Right atrium auricular region (tissue), 2 donors: ENCODE measurements at places on chromosomes 1 and 21.

DNA sequence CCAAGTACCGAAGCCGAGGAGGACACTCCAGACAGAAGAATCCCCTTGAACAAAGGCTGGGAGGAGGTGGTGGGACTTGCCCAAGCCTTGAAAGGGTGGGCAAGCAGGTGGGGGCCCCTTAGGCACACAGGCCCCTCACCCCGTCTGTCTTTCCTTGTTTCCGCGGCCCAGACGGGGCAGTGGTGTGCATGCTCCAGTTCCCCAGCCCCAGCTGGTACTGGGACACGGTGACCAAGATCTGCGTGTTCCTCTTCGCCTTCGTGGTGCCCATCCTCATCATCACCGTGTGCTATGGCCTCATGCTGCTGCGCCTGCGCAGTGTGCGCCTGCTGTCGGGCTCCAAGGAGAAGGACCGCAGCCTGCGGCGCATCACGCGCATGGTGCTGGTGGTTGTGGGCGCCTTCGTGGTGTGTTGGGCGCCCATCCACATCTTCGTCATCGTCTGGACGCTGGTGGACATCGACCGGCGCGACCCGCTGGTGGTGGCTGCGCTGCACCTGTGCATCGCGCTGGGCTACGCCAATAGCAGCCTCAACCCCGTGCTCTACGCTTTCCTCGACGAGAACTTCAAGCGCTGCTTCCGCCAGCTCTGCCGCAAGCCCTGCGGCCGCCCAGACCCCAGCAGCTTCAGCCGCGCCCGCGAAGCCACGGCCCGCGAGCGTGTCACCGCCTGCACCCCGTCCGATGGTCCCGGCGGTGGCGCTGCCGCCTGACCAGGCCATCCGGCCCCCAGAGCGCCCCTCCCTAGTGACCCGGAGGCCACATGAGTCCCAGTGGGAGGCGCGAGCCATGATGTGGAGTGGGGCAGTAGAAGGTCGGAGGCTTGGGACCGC, 50.8 kb downstream of the OPRD1 start:
- no peak overlapping the region for H3K27ac ChIP-seq
- no peak overlapping the region for H3K4me3 ChIP-seq
- no peaks in the 10 kb centered on the region for H3K4me1 ChIP-seq
- no peaks in the 10 kb centered on the region for H3K27me3 ChIP-seq

GRCh38 chr1:89839516-89839915, 18.7 kb downstream of the LRRC8D start:
- DNase-seq, result no peak
- H3K27me3 ChIP-seq, result no peaks in the 10 kb centered on the region
- H3K27ac ChIP-seq, result no peak overlapping the region

DNA sequence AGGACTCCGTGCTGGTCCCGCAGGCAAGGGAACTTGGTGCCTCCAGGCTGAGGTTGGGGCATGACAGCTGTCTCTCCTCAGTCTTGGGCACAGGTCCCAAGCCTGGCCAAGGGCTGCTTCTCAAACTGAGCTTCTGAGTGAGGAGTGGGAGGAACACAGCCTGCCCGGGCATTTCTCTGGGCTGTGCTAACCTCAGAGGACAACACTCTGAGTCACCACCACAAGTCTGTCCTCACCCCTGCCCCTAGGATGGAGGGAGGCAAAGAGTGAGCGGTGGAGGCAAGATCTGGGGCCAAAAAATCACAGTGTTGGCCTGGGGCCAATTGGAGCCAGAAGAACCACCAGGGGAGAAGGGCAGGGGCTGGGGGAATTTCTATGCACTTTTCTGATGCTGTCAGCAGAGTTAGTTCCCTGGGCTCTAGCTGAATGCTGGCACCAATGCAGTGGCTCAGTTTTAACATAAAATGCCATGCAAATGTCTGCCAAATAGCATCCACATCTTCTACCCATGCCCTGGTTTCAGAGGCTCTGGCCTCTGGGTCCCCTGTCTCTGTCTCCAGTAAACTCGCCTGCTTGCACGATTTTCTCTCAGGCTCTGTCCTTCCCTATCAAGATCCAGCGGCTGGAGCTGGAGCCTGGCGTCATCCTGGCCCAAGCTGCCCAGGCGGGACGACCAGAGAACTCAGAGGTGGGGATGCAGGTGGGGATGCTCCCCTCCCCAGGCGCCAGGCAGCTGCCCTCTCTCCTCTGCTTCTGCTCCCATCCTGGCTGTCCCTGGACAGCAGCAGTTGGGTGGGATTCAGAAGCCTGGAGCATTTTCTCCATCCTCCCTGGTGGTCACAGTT, 11.0 kb upstream of the CDK18 start:
- no peaks in the 10 kb centered on the region for H3K36me3 ChIP-seq
- peak; percentile 67 for DNase-seq
- no peaks in the 10 kb centered on the region for H3K27me3 ChIP-seq
- H3K27ac ChIP-seq, result peak overlapping the region; percentile 87

DNA sequence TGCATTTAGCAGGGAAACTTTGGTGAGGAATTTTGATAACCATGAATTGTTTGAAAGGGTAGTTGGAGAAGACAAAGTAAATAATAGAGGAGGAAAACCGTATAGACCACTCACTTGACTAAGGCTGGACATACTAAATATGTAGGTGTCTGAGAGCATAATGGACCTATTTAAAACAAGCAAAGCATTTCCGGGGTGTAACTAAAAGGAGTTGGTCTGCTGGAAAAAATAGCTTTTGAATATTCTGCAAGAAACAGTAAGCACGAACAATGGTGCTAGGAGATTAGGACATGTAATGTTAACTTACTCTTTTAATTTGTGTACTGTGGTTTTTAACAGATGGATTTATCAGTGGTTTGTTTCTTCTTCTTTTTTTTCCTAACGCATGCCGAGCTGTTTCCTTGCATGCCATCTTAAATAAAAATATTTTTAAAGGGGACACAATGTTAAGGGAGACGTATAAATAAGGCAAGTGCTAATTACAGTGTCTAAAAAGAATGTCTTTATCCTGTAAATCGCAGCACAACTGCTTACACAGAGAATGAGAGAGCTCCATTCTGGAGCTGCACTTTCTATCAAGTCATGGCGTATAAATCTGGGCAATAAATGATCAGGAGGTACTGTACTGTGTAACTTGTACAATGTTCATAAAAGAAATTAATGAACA, 492.1 kb downstream of the LMO4 start:
- no peaks in the 10 kb centered on the region for H3K27me3 ChIP-seq
- no peak overlapping the region for H3K27ac ChIP-seq
- no peaks in the 10 kb centered on the region for H3K36me3 ChIP-seq
- no peaks in the 10 kb centered on the region for H3K4me1 ChIP-seq

DNA sequence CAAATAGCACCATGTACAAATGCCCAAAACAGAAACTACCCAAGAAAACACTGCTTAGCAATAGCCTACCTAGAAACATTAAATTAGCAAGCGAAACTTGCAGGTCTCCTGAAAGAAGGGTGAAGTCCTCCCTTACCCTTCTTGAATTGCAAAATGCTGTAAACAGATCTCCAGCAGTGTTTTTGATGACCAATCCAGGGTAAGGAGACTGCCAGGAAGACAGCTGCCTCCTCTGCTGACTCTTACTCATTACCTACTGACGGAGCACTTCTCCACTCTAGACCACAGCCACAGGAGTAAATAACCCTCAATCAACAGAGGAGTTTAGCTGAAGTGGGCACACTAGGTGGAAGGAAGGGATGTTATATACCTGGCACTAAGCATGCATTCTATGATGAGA, 32.2 kb upstream of the GADD45A start:
- no peaks in the 10 kb centered on the region for H3K27me3 ChIP-seq
- no peaks in the 10 kb centered on the region for H3K36me3 ChIP-seq
- no peaks in the 10 kb centered on the region for H3K4me1 ChIP-seq
- H3K4me3 ChIP-seq, result no peak overlapping the region

GRCh38 chr1:32234792-32235191, 12.2 kb upstream of the FAM167B start:
- no peak for DNase-seq
- no peaks in the 10 kb centered on the region for H3K4me1 ChIP-seq
- H3K27me3 ChIP-seq, result no peaks in the 10 kb centered on the region
- H3K27ac ChIP-seq, result no peak overlapping the region

GRCh38 chr1:213439703-213440102, 388.7 kb downstream of the RPS6KC1 start:
- DNase-seq, result no peak
- no peaks in the 10 kb centered on the region for H3K36me3 ChIP-seq
- H3K4me3 ChIP-seq, result no peak overlapping the region

GRCh38 chr1:155051777-155052398, 772 bp downstream of the ADAM15 start:
- H3K27me3 ChIP-seq, result no peaks in the 10 kb centered on the region
- no peaks in the 10 kb centered on the region for H3K4me1 ChIP-seq
- peak overlapping the region; percentile 77 for H3K4me3 ChIP-seq
- peak overlapping the region; percentile 98 for H3K27ac ChIP-seq
- peaks cover 25% of the 10 kb centered on the region for H3K36me3 ChIP-seq

GRCh38 chr1:217660353-217661062, 29.4 kb downstream of the SPATA17 start:
- no peak for DNase-seq
- no peaks in the 10 kb centered on the region for H3K27me3 ChIP-seq
- H3K4me1 ChIP-seq, result no peaks in the 10 kb centered on the region
- no peaks in the 10 kb centered on the region for H3K36me3 ChIP-seq
- no peak overlapping the region for H3K4me3 ChIP-seq
- no peak overlapping the region for H3K27ac ChIP-seq

DNA sequence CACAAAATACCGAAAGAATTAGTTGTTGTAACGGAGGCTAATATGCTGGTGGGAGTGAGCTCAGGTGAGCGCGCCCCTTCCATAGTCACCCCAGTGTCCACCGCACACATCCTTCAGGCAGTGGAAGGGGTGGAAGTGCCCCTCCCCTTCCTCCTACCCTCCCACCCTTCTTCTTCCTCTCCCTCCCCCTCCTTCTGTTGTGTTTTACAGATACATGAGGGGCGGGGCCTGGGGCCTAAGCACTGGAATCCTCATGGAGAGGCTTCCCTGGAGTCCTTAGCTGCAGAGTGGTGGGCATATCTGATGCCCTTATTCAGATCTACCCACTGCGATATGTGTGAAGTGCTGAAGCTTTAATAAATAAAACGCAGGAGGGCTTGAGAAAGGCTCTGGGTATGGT, 10.3 kb upstream of the ADARB1 start:
- no peak overlapping the region for H3K4me3 ChIP-seq
- H3K27me3 ChIP-seq, result no peaks in the 10 kb centered on the region

- no peaks in the 10 kb centered on the region for H3K4me1 ChIP-seq
- no peak overlapping the region for H3K4me3 ChIP-seq
- H3K36me3 ChIP-seq, result peaks cover 9% of the 10 kb centered on the region
- no peak overlapping the region for H3K27ac ChIP-seq
Observed at GRCh38 chr1:99700020-99700419, 54.1 kb downstream of the PALMD start.

GRCh38 chr1:31306278-31306677, 9.4 kb downstream of the ZCCHC17 start:
- H3K36me3 ChIP-seq, result peaks cover 12% of the 10 kb centered on the region
- no peak overlapping the region for H3K27ac ChIP-seq
- H3K27me3 ChIP-seq, result no peaks in the 10 kb centered on the region

DNA sequence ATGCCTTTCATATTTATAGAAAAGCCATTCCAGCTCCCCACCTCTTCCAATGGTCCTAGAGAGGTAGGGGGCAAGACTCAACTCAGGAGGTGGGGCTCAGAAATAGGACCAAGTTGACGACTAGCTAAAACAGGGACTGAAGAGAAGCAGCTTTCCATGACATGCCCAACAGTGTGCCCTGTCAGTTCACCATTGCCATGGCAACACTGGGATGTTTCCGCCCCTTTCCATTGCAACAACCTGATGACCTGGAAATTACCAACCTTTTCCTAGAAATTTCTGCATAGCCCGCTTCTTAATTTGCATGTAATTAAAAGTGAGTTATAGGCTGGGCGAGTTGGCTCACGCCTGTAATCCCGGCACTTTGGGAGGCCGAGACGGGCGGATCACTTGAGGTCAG, 22.4 kb upstream of the INTS3 start:
- no peaks in the 10 kb centered on the region for H3K4me1 ChIP-seq
- no peak for DNase-seq
- no peaks in the 10 kb centered on the region for H3K36me3 ChIP-seq
- H3K4me3 ChIP-seq, result no peak overlapping the region

DNA sequence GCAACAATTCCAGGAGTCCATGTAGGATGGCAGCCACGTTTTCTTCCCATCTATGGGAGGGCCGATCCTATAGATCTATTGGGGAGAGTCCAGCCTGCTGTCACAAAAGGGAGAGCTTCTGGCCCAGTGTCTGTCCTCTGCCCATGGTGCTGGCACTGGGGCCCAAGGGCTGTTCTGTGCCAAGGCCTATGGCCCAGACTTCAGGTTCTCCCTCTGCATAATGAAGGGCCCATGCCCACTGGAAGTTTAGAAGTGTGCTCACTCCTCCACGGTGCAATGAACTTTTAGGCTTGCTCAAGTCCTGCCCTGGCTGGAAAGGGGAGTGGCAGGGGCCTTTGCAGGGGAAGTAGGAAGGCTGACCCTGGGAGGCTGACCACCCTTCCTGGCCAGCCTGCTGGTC, 44.1 kb upstream of the ATP2B4 start:
- H3K27me3 ChIP-seq, result no peaks in the 10 kb centered on the region
- no peak overlapping the region for H3K4me3 ChIP-seq
- no peaks in the 10 kb centered on the region for H3K36me3 ChIP-seq
- no peak for DNase-seq
- H3K27ac ChIP-seq, result no peak overlapping the region

DNA sequence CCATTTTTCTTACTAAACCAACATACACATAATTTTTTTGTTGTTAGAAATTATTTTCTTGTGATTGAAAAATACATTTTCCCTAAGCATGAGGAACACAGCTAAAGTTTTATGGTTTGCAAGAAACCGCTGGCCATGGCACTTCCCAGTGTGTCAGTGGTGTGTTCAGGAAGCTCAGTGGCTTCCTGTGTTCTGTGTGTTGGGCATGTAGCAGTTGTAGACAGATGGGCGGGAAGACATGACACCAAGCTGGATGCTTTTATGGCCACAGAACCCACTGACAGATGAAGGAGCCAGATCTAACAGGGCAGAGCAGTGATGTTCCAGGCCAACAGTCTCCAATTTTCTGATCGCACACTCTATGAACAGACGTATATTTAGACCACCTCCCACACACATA, 119.8 kb downstream of the GALNT2 start:
- no peaks in the 10 kb centered on the region for H3K36me3 ChIP-seq
- no peak for DNase-seq
- H3K4me3 ChIP-seq, result no peak overlapping the region
- peak overlapping the region; percentile 56 for H3K27ac ChIP-seq
- peaks cover 47% of the 10 kb centered on the region for H3K4me1 ChIP-seq

GRCh38 chr1:119141020-119141424, 569 bp upstream of the WARS2 start:
- H3K4me1 ChIP-seq, result no peaks in the 10 kb centered on the region
- H3K27ac ChIP-seq, result peak overlapping the region; percentile 95
- H3K27me3 ChIP-seq, result no peaks in the 10 kb centered on the region
- peak; percentile 62 for DNase-seq

DNA sequence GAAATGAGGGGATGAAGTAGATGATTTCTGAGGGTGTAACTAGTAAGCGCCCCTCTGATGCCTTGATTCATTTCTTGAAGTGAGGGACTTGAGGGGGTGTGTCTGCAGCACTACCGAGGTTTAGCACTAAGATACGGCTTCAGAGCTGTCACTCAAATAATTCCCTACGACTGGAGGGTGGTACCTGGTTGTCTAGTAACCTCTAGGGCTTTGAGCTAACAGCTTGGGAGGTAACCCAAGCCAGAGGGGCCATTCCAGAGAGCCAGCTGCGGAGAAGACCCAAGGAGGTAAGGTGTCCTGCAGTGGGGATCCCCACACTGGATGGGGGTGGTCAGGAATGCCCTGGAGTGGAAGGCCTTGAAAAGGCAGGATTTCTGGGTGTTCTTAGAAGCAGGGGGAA, at the start of gene TTC24:
TSS of gene TTC24 (plus strand) at position 252 of the 400 bp plus-strand sequence. CDS start 1,642 bp downstream, outside the sequence.
- no peaks in the 10 kb centered on the region for H3K36me3 ChIP-seq
- no peak within 1 kb of the TSS for H3K27ac ChIP-seq
- peaks cover 6% of the 10 kb centered on the region for H3K4me1 ChIP-seq
